ENCODE measurements at places on chromosomes 4 and X. TPM values are rescaled to one million over a fixed set of nuclear protein-coding genes. Genes with fewer than 3 reads are reported as not detected.

GRCh38 chrX:70924294-70924911, 6.5 kb downstream of the SLC7A3 start:
- no peak for DNase-seq

Gene CCKAR
- total RNA-seq: not detected

Gene AFM
- not detected for total RNA-seq

Gene ENPEP
- not detected for total RNA-seq

DNA sequence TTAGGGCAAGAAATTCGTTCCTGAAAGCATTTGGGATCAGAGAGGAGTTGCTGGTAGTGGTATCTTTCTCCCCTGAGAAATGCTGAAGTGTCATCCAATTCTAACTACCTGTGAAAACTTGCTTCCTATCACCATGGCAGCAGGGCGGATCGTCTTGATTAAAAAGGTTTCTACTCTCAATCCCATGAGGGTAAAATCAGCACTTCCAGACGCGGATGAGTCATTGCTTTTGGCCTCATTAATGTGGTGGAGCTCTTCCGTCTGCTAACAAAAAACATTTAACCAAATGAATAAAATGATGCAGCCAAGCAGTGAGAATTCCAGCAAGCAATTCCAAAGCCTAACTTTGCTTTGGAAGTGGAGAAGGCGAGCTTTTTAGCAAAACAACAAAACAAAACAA, 325.6 kb downstream of the CAMK2D start:
- DNase-seq: no peak

DNA sequence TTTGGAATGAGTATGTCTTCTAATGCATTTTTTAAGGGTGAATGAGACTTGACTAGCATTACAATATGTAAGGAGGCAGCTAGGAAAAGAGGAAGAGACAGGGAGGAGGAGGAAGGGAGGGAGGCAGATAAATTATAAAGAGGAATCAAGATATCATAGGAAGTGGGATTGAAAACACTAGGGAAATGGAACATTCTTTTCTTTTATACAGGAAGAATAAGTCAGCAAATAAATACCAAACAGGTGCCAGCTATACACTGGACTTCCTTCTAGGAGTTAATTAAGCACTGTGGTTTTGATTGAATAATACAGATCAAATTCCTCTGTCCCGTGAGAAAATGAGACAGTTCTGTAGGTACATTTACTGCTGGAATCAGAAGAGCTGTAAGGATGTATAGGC, 78.6 kb downstream of the PACRGL start:
- DNase-seq: no peak

DNA sequence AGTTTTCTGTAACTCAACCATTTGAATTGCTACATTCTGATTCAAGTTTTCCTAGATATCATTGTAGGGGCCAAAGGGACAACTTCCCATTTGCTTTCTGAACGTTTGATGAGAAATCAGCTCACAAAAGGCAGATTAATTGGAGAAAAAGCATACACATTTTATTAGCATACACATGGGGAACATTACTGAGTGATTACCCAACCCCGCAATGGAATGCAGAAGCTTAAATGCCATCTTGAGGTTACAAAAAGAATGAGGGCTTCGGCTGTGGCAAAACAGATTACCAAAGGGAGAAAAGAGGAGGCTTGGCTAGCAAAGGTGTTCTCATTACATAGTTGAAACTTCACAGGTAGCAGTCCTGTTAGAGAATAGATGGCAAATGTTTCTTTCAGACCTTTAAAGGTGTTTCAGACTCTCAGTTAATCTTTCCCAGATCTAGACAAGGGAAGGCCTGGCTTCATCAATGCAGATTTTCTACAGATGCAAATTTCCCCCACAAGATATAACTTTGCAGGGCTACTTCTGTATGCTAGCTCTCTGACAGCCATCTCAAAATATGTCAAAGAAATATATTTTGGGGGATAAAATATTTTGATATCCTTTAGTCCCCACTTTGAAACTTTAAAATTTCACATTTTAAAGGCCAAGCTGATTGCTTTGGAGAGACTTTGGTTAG, 26.5 kb upstream of the HERC6 start:
- DNase-seq: no peak

DNA sequence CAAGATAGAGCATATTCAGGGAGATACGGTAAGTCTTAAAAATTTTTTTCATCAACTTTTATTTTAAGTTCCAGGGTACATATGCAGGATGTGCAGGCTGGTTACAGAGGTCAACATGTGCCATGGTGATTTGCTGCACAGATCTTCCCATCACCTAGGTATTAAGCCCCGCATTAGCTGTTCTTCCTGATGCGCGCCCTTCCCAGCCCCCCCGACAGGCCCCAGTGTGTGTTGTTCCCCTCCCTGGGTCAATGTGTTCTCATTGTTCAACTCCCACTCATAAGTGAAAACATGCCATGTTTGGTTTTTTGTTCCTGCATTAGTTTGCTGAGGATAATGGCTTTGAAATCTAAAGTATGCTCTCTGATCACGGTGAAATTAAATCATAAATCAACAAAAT, 64.2 kb downstream of the HPRT1 start:
- no peak for DNase-seq

GRCh38 chr4:79235095-79235494, 90.8 kb downstream of the NAA11 start:
- no peak for DNase-seq

DNA sequence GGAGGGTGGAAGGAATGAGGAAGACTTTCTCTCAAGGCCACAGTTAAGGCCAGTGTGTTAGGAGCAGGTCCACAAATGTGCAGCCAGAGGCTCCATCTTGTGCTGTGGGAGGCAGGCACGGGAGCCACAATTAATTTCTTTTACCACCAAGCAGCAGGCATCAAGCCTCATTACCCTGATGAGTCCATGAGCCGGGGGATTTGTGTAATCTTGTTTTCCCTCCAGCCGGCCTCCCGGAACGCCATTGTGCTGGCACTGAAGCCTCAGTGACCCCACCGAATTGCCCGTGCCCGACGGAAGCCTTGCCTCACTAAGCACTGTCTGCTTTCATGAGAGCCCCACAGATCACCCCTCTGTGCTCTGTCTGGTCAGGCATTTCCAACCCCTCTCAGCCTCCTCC, 154.7 kb upstream of the STX18 start:
- DNase-seq: no peak

GRCh38 chr4:26670903-26671537, 87.1 kb downstream of the TBC1D19 start:
- DNase-seq: no peak

GRCh38 chr4:27085396-27085795, 224.8 kb downstream of the STIM2 start:
- DNase-seq: no peak

DNA sequence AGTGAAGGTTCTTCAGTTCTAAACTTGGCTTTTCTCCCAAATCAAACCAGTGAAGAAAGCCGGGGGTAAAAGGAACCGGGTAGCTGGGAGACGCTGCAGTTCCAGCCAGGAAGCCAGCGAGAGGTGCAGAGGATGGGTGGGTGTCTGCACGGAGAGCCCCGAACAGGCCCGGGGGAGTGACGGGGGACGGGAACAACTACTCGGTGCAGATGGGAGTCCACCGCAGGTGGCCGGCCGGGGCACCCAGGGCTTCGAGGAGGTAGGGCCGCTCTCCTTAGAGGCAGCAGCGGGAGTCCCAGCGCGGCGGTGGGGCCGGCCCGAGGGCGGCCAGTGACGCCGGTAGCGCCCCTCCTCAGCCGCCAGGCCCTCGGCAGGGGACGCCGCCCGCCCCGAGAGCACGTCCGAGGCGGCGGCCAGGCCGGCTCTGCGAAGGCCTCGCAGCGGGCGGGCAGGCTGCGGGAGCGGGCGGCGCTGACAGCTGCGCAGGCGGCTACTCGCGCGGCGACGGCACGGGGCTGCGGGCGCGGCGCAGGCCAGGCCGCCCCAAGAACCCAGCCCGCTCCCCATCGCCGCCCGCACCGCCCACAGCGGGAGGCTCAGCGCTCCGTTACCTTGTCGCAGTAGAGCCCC, 449 bp downstream of the FBXL5 start:
- DNase-seq: peak; percentile 63

Gene LPAR4
- total RNA-seq: not detected

- DNase-seq: no peak
Observed at GRCh38 chrX:2679534-2680485, 11.3 kb upstream of the CD99 start.

Gene TRIM75
- not detected for total RNA-seq

Gene CTAG1B
- total RNA-seq: not detected

Gene IL21
- 3.5 TPM for total RNA-seq
